Pulmonary artery endothelial cell (primary cell): ENCODE measurements at places on chromosomes 3 and 15. TPM values are rescaled to one million over a fixed set of nuclear protein-coding genes. Genes with fewer than 3 reads are reported as not detected.

The PPM1M gene
- total RNA-seq, result 15.5 and 15.9 TPM in 2 replicates

DNA sequence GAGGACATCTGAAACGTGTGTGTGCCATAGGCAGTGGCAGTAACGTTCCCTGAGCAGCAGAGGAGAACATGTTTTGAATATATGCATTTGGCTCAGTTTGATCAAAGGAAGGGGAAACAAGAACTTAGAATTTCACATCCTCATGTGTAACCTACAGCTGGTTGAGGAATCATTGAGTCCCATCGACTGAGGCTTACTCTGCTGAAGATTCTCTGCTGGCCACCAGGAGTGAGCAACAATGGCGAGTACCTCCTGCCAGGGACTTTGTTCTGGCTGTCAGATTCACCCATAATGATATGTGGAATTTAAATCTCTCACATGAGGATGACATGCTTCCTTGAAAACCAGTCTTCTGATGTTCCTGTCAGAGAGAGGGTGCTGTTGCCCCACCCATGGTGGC lies 21.3 kb downstream of the GORASP1 start:
- DNase-seq, result no peak

- peak; percentile 64 for DNase-seq
Observed at GRCh38 chr3:49171119-49171774, at the start of gene KLHDC8B. KLHDC8B (plus strand) TSS chr3:49171598; CDS start chr3:49172770, 1,172 bp downstream.

DNA sequence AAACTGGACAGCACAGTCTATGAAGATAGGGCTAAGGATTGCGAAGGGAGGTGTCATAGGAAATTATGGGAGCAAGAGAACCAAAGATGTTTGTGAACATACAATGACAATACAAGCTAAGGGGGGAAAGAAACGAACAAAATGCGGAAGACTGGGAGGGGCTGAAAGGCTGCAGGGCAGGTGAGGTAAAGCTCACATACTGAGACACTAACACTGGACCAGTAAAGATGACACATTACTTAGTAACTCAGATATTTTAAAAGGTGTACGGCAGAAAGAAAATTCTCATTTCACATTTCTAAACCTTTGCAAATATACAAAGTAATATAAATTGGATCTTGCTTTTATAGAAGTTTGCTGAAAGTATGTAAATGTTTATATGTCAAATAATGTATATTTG lies 10.1 kb downstream of the CLDND1 start:
- no peak for DNase-seq

GRCh38 chr15:40238532-40239403 lies at the start of gene PAK6:
PAK6 (plus strand) TSS chr15:40239063; CDS start chr15:40264786, 25,723 bp downstream.
- DNase-seq, result no peak

GRCh38 chr15:25668901-25669300 lies 194.2 kb downstream of the ATP10A start:
- DNase-seq, result no peak

DNA sequence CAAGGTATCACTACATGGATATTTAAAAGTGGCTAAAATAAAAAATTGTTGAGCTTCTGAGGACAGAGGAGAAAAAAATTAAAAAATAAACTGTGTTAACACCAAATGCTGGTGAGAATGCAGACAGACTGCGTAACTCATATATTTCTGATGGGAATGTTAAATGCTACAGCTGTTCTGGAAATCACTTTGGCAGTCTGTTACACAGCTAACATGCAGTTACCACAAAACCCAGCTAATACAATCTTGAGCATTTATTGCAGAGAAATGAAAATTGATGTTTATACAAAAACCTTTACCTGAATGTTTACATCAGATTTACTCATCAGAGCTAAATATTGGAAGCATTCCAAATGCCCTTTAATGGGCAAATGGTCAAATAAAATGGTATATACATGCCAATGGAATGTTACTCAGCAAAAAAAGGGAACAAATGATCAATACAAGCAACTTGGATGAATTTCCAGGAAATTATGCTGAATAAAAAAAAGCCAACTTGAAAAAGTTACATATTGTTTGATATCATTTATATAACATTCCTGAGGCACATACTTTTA lies 24.6 kb downstream of the MNS1 start:
- no peak for DNase-seq

- DNase-seq, result no peak
Observed at GRCh38 chr3:15536856-15537255, 15.3 kb upstream of the COLQ start.

GRCh38 chr3:42022355-42022754 lies 60.5 kb upstream of the ULK4 start:
- DNase-seq, result no peak
